ENCODE measurements at places on chromosomes 6 and 20.

DNA sequence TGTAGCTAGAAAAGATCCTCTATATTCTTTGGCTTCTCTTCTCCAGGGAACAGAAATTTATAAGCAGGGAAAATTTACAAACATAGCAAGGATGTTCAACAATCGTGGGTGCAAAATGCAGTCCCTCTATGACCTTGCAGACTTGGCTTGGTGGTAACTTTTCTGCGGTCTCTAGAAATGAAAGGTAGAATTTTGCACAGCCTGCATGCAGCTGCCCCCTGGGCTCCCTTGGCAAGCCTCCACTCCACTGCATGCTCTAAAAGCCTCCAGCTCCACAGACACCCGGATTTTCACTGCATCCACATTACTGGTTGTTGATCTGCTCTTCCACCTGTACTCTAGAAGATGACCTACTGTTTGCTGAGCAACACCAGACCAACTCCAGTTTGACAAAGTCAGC is 236.5 kb upstream of the EYS start:
- no peak for DNase-seq

- DNase-seq = no peak
These were observed 143.4 kb downstream of the AIG1 start for GRCh38 chr6:143204045-143204444.

DNA sequence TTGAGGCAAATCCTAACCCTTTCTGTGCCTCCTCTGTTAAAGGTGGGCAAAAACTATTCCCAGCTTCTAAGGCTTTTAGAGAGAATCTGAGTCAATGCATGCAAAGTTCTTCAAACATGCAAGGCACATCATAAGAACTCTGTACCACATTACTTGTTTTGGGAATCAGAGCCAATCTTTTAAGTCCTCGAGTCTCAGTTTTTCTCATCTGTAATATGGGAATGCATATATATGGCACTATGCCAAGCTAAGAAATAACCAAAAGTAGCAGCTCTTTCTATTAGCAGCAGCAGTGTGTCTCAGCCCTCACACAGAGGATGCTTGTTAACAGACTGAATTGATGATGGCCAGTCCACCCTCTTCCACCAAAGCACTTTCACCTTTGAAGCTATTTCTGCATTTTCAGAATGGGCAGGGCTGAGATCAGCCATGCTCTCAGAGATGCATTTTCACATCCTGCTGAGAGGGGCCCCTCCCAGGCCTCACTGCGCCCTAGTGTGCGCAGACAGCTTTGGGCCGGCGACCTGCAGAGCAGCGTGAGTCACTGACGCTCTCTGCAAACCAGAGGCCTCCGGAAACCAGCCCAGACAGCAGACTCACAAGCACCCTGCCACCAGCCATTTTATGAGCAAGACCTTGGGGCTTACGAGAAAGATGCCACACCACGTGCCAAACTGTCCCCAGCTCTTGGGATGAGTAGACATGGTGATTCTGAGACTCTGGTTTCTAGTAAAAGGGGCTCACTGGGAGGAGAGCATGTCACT is 138.0 kb downstream of the NFATC2 start:
- DNase-seq = no peak

- peak; percentile 76 for DNase-seq
These were observed 31.7 kb upstream of the ASXL1 start for GRCh38 chr20:32326504-32326845.

DNA sequence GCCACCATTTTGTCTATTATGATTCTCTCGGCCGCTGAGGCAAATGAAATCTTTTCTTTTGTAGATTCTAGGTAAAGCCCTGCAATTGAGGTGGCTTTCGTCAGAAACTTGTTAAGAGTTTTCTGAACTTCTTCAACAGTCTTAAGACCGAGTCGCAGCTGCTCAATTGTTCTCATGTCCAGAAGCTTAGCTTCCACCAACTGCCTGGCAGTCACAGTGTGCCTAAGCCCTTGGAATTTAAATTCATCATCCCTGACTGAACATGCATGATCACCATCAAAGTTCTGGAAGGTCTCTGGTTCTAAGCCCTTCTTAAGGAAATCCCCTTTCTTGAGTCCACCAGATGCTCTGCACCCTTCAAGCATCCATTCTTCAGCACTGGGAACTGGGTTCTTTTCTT is 25.7 kb downstream of the DST start:
- DNase-seq = no peak
